Spinal cord (tissue), 10 donors: ENCODE measurements at places on chromosomes 6 and 20. TPM values are rescaled to one million over a fixed set of nuclear protein-coding genes. Genes with fewer than 3 reads are reported as not detected.

- no peak overlapping the region for H3K4me3 ChIP-seq
- no peak for DNase-seq
- H3K36me3 ChIP-seq: no peaks in the 10 kb centered on the region
These were observed 1304.4 kb upstream of the EYS start for GRCh38 chr6:67011441-67011840.

- no peak for DNase-seq
- no peaks in the 10 kb centered on the region for H3K27me3 ChIP-seq
- H3K4me3 ChIP-seq: no peak overlapping the region
These were observed 24.7 kb downstream of the TTLL9 start for GRCh38 chr20:31894980-31895675.

GRCh38 chr6:27333642-27334040, 21.6 kb upstream of the POM121L2 start:
- H3K4me3 ChIP-seq: no peak overlapping the region
- no peak overlapping the region for H3K27ac ChIP-seq
- H3K4me1 ChIP-seq: no peaks in the 10 kb centered on the region
- H3K27me3 ChIP-seq: peaks cover 11% of the 10 kb centered on the region

DNA sequence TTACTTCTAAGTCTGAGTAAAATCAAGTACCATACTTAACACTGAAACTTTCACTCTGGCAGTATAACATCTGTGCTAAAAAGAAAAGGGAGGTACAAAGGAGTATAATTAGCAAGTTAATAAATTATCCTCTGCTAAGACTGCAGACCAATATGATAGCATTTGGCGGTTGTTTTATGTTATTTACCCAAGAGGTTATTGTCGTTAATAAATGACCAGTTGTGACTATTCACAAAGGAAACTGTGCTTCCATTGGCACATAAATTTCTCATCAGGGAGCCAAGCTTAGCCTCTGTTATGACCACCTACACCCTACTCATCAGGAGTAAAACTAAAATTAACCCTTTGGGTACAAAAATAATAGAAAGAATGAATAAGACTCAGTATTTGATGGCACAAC, 86.5 kb downstream of the CRYBG1 start:
- H3K4me3 ChIP-seq: no peak overlapping the region
- no peak overlapping the region for H3K27ac ChIP-seq
- H3K27me3 ChIP-seq: no peaks in the 10 kb centered on the region

MDC1 gene
- 16.8 TPM for total RNA-seq
